ENCODE measurements at places on chromosomes 6 and 20.

DNA sequence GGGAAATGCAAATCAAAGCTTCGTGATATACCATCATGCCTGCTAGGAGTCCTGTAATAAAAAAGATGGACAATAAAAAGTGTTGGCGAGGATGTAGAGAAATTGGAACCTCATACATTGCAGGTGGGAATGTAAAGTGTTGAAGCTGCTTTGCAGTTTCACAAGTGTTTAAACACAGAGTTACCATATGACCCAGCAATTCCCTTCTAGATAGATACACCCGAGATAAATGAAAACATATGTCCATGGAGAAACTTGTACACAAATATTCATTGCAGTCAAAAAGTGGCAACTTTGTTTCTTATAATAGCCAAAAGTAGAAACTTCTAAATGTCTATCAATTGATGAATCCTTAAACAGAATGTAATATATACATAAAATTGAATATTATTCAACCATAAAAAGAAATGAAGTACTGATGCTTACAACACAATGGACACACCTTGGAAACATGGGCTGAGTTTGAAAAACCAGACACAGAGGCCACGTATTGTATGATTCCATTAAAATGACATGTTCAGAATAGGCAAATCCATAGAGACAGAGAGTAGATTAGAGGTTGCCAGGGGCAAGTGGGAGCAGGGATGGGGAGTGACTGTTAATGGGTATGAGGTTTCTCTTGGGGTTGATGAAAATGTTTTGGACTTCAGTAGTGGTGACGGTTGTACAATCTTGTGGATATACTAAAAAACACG lies 20.8 kb upstream of the ERVFRD-1 start:
- no peak for DNase-seq

DNA sequence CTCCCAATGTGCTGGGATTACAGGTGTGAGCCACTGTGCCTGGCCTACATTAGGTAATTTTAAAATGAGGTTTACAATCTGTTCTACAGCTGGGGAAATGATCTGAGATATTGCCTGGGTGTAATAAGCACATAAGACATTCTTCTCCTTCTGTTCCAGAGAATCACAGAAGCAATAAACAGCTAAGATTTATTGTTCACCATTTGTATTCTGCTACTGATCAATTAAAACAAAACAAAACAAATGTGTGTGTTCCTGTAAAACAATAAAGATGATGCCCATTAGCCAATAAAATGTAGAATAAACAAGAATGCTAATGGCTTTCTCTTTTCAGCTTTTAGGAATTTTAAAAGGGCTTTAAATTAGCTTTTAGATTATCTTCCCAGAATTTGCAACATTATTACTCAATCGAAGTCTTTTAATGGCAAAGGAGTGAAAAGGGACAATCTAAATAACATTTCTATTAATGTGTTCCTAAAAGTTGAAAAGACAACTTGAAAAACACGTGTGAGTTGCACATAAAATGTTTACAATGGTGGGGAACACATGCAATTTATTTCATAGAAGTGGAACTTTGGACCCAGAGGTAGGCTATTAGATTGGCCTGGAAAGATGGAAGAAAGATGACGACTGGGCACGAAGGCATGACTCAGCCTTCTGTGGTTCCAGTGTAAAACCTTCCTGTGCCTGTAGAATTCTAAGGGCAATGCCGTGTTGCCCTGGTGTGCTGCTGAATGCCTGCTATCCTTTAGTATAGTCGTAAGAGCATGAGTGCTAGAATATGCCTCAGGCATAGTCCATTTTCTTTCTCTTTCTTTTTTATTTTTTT lies 29.0 kb upstream of the DEK start:
- DNase-seq = no peak

DNA sequence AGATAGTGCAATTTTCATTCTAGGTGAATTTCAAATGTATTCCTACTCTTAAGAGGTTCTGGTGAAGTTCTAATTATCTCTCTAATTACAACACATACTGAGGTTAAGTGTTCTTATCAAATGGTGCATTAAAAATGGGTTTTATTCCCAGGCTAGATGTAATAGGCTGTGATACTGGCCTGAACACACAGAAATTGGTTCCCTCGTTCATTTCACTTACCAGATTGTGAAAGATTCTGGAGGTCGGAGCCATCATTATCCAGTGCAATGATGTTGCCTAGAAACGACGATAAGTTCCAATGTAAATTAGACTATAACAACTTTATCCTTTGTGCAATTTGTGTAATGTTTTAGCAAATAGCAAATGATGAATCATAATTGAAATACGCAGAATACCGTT lies 172.6 kb upstream of the SOX4 start:
- DNase-seq = no peak

DNA sequence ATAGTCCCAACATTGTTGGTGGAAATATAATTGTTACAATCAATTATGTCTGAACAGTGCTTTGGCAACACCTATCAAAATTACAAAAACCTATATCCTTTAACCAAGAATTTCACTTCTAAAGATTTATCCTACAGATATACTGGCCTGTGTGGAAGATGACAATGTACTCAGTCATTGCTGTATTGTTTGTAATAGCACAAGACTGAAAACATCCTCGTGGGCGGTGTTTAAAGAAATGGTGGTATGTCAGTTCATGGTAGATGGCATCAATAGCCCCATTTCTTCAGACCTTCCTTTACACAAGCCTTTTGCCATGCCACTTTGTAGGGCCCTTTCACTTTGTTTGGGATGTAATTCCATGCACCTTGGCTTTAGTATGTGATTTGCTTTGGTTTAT lies 9.8 kb upstream of the TPBG start:
- DNase-seq = no peak

GRCh38 chr20:20755231-20755630 lies 42.8 kb upstream of the RALGAPA2 start:
- DNase-seq = no peak

DNA sequence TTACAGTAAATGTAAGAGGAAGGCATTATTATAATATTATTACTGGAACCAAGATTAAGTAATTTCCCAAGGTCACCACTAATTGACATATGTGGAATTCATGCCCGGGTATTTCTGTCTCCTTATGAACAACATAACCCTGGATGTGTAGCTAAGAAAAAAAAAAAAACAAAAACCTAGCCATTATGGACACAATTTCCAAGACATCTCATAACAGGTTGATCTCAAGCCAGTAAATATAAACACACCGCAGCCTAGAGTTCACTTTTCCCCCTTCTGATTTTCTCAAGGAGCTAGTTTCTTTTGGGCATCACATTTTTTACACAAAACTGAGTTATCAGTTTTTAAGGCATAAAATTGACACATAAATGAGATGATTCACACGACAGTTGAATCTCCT lies 306.5 kb upstream of the RSPO3 start:
- no peak for DNase-seq

GRCh38 chr6:30554962-30555815 lies 1.1 kb downstream of the GNL1 start:
- DNase-seq = no peak

GRCh38 chr6:4723383-4723782 lies 52.8 kb upstream of the CDYL start:
- no peak for DNase-seq

- no peak for DNase-seq
Measured at GRCh38 chr20:63234693-63235398, 859 bp upstream of the BIRC7 start.

- DNase-seq = no peak
Measured at GRCh38 chr6:41157323-41157722, 3.2 kb upstream of the TREML1 start.

DNA sequence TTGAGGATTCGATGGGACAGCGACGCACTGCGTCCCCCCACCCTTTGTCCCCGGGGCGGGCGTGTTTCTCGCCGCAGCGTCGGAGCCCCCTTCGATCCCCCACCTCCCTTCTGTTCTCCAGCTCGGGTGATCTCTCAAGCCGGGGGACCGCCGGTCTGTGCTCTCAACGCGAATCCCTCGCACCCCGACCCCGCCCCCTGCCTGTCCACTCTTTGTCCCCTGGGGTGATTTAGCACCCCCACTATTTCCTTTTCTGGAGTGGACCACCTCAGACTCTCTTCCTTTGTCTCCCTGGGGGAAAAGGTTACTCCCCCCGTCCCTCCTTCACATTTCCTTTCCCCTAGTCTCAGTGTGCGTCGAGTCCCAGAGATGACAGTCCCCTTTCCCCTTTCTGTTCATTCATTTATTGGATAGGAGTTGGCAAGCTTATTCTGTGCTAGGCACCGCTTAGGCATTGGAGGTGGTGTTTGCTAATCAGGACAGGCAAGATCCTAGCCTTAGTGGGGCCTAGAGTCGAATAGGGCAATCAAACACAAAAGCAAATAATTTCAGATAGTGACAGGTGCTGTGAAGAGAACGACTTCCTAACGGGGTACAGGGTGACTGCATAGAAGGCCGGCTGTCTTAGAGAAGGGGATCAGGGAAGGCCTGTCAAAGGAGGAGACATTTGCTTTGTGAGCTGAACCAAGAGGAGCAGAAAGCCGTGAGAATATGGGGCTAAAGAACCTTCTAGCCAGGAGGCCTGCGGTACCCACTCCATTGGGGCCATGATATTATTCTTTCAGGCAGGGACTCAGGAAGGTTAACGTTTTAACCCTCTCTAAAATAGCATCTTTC lies 741 bp downstream of the PTPN1 start:
- DNase-seq = no peak
